NCI-H2171 (cell line): ENCODE measurements at places on chromosomes 5 and 9.
A peak's percentile ranks its signal among the peaks of the same experiment; 100 is the strongest.

DNA sequence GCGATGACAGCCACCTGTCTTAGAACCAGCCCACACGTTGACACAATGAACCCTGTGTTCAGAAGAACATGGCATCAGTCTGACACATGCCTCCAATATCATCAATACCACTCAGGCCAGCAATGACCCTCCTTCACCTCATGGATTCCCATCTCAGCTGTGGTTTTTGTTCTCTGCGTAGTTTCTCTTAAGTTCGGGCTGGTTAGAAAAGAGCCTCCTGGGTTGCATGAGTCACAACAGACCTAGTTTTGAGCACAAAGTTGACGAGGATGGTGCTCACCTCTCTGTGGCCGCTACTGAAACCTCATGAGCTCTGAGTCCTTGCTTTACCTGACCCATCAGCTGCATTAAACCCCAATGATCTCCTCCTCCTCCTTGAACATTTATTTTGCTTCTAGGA lies 299.9 kb downstream of the SPOCK1 start:
- no peak for DNase-seq

GRCh38 chr9:115063058-115063845 lies 54.7 kb downstream of the TNC start:
- DNase-seq: no peak

- DNase-seq: no peak
Measured at GRCh38 chr9:76400534-76401096, 6.4 kb upstream of the RFK start.

DNA sequence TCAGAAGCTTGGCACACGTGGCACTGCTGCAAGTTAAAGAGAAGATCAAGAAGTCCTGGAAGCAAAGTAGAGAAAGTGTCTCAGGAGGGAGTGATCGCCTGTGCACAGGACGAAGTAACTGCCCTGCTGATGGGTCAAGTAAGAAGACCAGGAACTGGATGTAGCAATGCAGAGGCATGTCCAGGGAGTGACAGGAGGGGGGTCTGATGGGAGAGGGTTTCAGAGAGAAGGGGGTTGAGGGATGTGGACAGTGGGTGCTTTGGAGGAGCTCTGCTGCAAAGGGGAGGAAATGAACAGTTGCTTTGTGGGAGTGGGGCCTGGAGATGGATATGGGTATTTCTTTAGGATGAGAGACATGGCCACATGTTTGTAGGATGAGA lies 60.2 kb upstream of the PHYKPL start:
- no peak for DNase-seq

DNA sequence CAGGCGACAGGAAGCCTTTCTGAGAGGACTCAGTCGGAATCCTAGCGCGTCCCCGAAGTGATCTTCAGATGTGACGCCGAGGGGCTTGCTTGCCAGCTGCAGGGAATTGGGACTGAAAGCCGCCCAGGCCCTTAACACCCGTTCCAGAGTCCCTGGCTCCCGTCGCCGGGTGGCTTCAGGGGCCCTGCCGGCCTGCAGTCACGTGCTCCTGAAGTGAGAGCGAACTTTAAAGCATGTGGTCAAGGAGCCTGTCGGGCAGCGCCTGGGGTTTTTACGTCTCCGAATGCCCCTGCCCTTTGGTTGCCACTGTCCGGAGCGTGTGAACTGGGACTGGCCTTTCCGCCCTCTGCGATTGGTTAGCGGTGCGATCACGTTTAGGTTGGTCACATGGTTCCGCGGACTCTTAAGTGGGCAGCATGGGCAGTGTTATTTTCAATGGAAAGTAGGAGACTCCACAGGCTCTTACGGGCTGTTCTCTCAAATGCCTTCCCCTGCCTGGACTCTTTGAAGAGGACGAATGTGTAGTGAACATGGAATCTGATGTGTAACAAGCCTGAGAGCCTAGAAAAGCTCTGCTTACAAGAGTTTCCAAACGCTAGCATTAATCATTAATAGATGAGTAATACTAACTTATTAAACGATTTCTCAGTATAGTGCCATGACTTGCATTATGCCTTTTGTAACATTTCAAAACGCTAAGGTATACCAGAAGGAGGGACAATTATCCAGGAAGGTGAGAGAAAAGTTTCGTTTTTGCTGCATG lies 1.9 kb downstream of the VLDLR start:
- no peak for DNase-seq

GRCh38 chr5:132272311-132273210 lies 15.1 kb downstream of the PDLIM4 start:
- no peak for DNase-seq

DNA sequence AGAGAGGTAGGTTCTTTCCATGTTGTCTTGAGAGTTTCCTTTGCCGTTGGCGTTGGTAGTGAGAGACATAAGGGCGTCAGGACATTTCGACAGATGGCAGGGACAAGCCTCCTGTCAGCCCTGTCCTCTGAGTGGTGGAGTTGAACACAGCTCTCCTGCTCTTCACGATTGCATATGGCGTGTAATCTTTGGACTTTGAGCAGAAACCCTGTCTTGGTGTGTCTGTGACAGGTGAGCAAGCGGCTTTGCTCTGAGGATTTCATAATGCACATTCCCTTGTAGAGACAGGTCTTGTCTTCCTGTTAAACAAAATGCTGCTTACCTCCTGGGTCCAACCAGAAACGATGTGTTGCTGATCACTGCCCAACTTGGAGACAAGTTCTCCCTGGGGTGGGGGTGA lies 146.5 kb downstream of the NXNL2 start:
- no peak for DNase-seq

DNA sequence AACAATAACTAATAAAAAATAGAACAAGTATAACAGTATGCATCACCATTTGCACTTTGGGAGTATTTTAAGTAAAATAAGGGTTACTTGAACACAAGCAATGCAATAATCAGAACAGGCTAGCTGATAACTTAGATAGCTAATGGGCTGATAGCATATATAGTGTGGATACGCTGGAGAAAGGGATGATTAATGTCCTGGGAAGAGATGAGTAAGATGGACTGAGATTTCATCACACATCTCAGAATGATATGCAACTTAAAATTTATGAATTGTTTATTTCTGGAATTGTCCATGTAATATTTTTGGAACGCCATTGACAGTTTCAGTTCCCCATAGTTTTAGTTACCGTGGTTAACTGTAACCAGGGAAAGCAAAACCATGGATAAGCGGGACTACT lies 173.6 kb downstream of the ISL1 start:
- DNase-seq: no peak

DNA sequence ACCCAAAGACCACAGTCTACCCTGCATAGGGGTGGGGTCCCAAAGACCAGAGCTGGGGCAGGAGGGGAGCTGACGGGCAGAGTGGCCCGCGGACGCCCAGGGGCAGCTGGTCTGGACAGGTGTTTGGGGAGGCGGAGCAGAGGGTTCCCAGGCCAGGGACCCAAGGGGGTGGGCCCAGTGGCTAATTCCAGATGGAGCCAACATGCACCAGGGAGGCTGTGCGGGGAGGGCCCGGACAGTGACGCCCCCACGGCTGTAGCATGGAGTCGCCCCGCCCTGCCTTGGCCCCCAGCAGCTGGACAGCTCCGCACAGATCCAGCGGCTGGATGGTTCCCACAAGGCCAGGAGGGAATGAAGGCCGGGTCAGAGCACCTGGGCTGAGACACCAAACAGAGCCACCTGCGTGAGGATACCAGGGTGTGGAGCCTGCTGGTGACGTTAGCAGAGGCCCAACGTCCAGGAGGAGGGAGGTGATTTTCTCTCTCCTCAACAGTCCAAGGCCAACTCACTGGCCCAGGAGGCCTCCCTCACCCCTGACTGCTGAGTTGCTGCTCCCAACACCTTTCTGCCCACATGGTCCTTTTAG lies 55.3 kb upstream of the EGFL7 start:
- DNase-seq: no peak

- DNase-seq: no peak
Measured at GRCh38 chr9:83652433-83652832, 29.5 kb downstream of the IDNK start.

DNA sequence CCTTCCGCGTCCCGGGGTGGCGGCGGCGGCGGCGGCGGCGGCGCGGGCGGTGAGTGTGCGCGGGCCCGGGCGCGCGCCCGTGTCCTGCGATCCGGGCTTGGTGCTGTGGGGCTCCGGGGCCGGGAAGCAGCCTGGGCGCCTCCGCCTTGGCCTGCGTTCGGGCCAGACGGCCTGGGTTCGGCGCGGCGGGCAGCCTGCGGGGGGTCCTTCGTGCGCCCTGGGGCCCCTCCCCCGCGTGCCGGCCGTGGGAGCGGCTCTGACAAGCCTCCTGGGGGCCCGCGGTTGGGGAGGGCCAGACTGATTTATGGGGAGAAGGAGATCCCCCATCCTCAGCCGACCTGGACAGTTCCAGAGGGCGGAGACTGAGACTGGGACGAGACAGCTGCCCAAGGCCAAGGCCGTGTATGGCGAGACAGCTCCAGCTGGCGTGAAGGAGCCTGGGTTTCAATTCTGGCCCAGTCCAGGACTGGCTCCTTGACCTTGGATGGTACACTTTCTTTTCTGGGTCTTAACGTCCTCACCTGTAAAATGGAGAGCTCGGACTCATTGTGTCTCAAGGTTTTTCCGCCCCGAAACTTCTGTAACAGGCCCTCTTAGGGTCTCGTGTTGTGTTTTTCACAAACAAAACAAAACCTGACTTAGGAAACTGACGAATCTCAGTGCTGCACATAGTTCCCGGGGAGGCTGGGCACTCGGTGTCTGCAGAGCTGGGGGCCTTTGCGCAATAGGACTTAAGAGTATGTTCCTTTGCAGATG lies 603 bp downstream of the TMEM268 start:
- peak; percentile 61 for DNase-seq

GRCh38 chr9:37978983-37979382 lies 75.1 kb upstream of the SLC25A51 start:
- DNase-seq: no peak

- no peak for DNase-seq
Measured at GRCh38 chr9:101032426-101032825, 3.9 kb downstream of the PLPPR1 start.

- DNase-seq: no peak
Measured at GRCh38 chr5:151270599-151270998, 17.6 kb downstream of the GM2A start.

GRCh38 chr9:76902395-76902794 lies 3.5 kb downstream of the PRUNE2 start:
- DNase-seq: no peak

DNA sequence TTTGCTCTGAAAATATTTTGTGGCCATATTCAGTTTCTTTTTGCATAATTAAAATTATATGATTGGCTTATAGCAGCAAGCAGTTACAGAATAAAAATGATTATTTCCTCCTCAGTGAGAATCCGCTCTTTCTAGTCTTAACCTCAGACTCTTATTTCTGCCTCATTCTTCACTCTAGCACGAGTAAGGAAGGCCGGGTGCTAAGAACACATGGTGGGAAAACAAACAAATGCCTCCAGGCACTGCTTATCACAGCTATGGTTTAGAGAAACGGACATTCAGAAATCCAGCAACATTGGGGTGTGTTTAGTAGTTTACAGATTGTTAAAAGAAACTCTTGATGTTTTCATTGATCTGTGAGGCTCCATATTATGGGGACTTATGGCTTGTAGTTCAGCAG lies 168.7 kb downstream of the KDM4C start:
- DNase-seq: no peak

DNA sequence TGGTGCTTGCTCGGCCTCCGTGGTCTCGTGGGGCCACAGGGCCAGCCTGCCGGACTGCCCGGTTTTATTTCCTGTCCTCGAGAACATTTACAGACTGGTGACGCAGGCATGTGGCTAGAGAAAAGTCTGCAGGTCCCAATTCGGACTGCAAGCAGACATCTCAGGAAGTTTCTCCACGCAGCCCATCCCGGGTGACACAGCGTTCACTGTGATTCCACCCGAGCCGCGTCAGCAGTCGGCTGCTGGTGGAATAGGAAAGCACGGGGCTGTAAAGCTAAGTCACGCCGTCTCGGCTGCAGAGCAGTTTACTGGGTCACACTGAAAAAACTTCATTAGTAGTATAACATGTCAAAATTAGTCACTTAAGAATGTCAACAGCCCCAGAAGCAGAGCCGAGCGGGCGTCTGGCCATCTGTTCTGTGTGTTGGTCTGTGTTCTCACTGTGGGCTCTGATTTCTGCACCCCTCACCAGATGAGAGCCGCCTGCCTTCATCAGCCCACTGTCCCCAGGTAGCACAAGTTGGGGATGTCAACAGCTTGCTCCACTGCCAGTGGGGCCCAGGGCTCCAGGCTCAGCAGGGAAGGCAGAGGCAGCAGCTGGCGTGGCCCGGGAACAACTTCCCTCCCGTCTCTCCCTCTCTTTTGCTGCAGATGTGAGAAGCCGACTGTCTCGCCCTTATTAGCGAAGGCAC lies 363.7 kb downstream of the IRX2 start:
- DNase-seq: peak; percentile 98

DNA sequence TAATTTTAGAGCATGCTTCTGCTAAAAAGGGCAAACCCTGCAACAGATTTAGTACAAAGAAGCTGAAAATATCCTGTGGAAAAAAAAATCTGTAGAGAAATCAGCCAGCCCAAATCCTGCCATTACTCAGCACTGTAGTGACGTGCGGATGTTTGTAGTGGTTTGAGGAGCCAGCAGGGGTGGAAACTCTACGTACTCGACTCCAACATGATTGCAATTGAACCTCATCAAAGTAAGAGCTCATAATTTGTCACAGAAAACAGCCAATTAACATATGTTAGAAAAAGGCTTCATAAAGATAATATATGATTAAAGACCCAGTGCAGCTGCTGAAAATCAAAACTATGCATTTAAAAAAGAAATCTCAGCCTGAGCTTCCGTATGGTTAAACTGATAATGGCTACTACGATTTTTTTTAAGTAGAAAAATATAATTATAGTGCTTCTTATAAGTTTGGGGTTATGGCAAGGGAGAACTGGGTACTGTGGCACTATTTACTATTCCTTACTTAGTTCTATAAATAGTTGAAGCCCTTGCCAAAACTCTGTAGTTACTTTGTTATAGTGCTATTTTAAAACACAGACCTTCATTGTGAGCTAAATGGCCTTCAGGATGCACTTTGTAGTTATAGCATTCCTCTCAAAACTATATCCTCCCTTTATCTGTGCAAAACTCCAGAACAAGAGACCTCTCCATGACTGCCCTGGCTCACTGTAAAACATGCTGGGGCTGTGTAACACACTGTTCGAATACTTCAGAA lies 49.4 kb downstream of the MEF2C start:
- DNase-seq: no peak

DNA sequence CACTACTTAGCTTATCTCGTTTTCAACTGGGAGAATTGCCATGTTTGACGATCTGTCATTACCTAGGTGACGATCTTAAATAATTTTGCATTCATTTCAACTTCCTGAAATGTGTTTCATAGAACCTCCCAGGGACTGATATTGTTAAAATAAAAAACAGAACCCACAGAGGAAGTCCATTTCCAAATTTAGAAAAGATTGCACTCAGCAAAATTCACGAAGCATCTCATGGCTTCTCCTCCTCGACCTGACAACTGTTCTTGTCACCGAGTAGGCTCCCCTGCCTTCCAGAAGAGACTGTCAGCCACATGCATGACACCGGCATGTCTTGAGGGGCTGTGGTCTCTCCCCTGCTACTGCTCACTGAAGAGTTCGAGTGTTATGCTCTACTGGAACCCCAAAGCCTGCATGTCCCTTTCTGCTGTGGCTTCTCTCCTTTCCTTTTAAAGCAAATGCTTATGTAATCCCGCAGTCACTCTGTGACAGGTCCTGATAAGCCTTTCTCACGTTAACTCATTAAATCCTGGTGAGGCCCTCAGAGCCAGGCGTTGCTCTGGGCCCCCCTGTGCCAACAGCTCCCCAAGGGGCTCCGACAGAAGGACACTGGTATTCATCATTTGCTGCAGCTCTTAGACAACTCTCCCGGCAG lies 26.8 kb upstream of the ANKRD33B start:
- no peak for DNase-seq
